ENCODE measurements at places on chromosomes 13 and 19.

GRCh38 chr19:18487576-18488402 lies 34.1 kb downstream of the ELL start:
- DNase-seq: no peak

DNA sequence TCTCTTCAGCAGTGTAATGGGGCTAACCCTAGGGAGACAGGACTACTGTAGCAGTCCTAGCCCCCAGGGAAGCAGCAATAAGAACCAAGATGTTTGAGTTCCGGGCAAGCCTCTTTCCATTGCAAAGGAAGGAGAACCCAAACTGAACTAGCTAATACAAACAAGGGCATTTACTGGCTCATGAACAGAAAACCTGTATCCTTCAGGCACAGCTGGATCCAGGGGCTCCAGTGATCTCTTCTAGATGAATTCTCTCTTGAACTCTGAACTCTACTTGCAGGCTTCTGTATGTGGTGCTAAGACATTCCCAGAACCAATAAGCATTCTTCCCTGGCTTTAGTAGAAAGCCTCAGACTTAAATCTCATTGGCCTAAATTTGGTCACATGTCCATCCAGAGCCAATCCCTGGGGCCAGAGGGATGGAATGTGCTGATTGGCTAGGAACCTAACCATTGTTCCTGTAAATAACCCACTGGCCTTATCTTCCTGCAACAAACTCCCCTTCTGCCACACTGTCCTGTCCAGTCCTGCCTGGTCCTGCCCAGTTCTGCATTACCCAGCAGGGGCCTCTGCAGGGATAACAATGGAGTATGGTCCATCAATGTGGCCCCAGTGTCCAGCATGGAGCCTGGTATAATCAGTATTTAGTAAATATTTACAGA lies 3.9 kb upstream of the PODNL1 start:
- DNase-seq: no peak

GRCh38 chr19:10575011-10575716 lies 6.4 kb upstream of the CDKN2D start:
- no peak for DNase-seq

- no peak for DNase-seq
Measured at GRCh38 chr13:30333616-30334015, 26.3 kb upstream of the KATNAL1 start.

All from activated naive CD4-positive, alpha-beta T cell treated with anti-CD3 and anti-CD28 coated beads, Interleukin-2, amount 10 ng/mL, durations not matched to agents 7 days and 5 days (primary cell).